Umbilical cord (tissue), 2 donors: ENCODE measurements at places on chromosomes 5 and 9. TPM values are rescaled to one million over a fixed set of nuclear protein-coding genes. Genes with fewer than 3 reads are reported as not detected.

The MEIKIN gene
- not detected for total RNA-seq

The C9 gene
- 0.24 TPM for total RNA-seq

The RAPGEF1 gene
- 19.3 TPM for total RNA-seq

The GALNT12 gene
- total RNA-seq: 11.1 TPM

The GRM6 gene
- total RNA-seq: 0.96 TPM
